ENCODE measurements at places on chromosomes 6 and 20.
A peak's percentile ranks its signal among the peaks of the same experiment; 100 is the strongest.

GRCh38 chr6:149242883-149243282 lies 74.6 kb upstream of the TAB2 start:
- H3K27me3 ChIP-seq: no peaks in the 10 kb centered on the region
- no peaks in the 10 kb centered on the region for H3K36me3 ChIP-seq
- no peak for DNase-seq

- H3K27me3 ChIP-seq: no peaks in the 10 kb centered on the region
- H3K4me1 ChIP-seq: no peaks in the 10 kb centered on the region
- no peak overlapping the region for H3K27ac ChIP-seq
Measured at GRCh38 chr6:112416866-112417265, 69.7 kb downstream of the RFPL4B start.

DNA sequence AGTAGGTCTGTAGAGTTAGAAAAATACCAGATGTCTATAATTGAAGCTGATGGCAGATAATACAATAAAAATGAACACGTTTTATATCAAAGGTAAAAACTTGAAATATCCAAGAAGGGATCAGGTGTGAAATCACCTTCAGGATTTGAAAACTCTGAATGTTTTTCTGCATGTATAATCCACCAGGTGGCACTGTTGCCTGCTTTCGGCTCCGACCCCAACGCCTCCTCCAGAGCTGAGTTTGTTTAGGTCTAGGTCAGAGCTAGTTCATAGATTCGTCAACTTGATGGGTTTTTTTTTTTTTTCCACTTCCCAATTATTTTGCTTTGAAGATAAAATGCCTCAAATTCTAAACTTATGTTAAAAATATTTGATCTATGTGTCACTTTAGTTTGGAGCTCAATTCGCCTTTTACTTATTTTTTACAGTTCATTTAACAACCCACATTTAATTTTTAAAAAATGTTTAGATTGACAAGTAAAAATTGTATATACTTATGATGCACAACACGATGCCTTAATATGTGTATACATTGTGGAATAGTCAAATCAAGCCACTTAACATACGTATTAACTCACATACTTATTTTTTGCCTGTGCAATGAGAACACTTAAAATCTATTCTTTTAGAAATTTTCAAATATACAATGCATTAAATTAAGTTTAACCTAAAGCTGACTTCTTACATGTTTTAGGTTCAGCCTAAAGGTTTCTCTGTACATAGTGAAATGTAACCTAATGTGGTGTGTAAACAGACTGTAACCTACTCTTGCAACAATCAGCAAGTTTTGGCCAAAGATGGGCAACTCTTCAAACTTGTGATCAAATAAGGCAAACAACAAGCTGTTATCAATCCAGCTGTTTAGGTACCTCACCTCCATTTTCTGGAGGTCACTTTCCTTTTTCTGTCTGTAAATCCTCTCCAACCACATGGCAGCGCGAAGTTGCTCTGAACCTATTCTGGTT lies 39.4 kb upstream of the ENPP4 start:
- no peaks in the 10 kb centered on the region for H3K36me3 ChIP-seq
- H3K27me3 ChIP-seq: no peaks in the 10 kb centered on the region
- no peak overlapping the region for H3K27ac ChIP-seq
- no peaks in the 10 kb centered on the region for H3K4me1 ChIP-seq
- peak; percentile 17 for DNase-seq

DNA sequence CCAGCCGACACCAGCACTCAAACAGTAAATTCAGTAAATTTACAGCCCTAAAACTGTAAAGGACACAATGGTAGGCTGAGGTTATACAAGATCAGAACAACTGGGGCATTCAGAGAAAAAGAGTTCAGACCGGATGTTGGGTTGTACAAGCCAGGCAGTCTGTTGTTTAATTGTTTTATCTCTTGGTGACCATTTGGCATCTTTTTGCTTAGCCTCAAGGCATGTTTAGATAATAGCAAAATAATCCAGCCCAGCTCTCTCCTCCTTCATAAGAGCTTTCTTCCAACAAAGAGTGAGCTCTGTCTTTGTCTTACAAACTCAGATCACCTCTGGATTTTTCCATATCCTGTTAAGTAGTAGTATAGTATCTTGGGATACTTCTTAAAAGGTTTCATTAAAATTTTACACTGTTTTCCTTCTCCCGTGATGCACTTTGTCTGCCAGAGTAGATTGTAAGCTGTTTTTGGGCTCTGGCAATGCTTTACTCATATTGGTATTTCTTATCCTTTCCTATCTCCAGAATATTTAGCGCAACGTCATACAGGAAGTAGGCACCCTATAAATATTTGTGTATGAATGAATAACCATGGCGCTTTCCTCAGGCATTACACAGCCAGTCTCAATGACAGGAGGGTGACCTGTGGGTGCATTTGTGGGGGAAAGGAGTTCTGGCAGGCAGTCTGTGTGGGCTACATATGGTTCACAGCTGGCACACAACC lies 35.6 kb upstream of the TRAM2 start:
- H3K4me1 ChIP-seq: no peaks in the 10 kb centered on the region
- no peaks in the 10 kb centered on the region for H3K27me3 ChIP-seq
- DNase-seq: no peak
- H3K27ac ChIP-seq: no peak overlapping the region
- no peak overlapping the region for H3K4me3 ChIP-seq

DNA sequence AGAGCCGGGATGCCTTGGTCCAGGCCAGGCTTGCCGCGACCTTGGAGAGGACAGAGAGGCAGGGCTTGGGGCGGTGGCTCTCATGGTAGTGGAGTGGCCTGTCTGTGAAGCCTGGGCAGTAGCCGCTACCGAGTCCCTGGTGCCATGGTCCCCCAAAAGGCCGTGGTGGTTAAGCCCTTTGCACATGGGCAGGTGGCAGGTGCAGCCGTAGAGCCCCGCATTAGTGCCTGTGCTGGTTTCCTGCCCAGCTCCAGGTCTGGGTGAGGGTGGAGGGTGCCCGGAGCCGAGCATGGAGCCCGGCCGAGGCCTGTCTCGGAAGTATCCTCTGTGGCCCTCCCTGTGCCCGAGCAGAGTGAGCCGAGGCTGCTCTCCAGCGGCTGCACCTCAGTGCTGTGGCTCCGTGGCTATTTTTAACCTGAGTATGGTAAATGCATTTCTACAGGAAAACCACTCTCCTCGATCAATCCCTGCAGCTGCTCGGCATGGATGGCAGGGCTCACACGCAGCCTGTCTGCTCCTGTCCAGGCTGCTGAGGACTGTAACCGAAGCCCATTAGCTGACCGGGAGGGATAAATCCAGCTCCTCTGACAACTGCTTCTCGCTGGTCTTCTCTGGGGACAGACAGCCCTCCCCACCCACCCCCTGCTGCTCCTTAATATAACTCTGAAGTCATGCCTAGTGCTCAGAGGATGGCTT lies 36.3 kb upstream of the GATA5 start:
- no peak overlapping the region for H3K4me3 ChIP-seq
- H3K27ac ChIP-seq: no peak overlapping the region
- DNase-seq: no peak
- H3K36me3 ChIP-seq: no peaks in the 10 kb centered on the region

GRCh38 chr6:40442591-40442990 lies 144.6 kb downstream of the LRFN2 start:
- no peaks in the 10 kb centered on the region for H3K27me3 ChIP-seq
- no peaks in the 10 kb centered on the region for H3K4me1 ChIP-seq
- no peaks in the 10 kb centered on the region for H3K36me3 ChIP-seq
- no peak overlapping the region for H3K27ac ChIP-seq
- DNase-seq: no peak
- no peak overlapping the region for H3K4me3 ChIP-seq

DNA sequence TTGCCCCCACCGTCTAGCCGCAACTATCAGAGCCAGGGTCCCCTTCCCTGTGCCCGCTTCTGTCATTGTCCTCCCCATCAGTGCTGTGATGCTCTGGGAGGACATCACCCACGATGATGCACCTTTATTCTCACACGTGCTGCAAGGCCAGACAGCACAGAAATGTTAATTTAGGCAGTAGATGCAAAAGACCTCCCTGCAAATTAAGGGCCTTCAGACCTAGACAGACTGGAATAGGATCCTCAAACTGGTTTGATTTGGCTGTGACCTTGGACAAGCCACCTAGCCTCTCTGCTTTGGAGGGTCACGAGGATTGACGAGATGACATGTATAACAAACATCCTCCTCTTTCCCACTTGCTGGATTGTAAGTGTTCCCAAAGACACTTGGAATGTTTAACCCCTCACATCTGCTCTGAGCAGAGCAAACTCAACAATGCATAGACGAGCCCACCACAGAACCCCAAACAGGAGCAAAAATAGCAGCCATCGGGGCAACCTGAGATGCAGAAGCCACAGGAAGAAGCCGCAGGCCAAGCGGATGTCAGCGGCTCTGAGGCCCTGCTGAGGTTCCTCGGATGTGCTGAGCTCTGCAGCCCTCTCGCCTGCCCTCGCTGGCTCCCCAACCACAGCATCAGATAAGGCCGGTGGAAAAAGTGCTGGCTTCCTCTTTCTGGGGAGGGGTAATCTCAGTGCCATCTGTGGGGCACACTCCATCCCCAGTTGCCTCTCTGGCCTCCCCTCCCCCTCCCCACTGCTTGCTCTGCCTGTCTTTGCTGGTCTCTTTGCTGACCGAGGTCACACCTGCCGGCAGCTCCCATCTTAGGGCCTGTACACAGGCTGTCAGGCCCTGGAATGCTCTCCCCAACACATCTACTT lies 35.3 kb downstream of the TOX2 start:
- H3K4me1 ChIP-seq: peaks cover 54% of the 10 kb centered on the region
- peak; percentile 67 for DNase-seq
- H3K27me3 ChIP-seq: peaks cover 3% of the 10 kb centered on the region
- no peaks in the 10 kb centered on the region for H3K36me3 ChIP-seq
- H3K27ac ChIP-seq: no peak overlapping the region

- H3K4me3 ChIP-seq: peak overlapping the region; percentile 98
- peaks cover 33% of the 10 kb centered on the region for H3K36me3 ChIP-seq
- no peak for DNase-seq
Measured at GRCh38 chr6:37174515-37175331, 4.8 kb downstream of the PIM1 start.

- H3K4me3 ChIP-seq: no peak overlapping the region
- no peak overlapping the region for H3K27ac ChIP-seq
- H3K36me3 ChIP-seq: no peaks in the 10 kb centered on the region
- no peaks in the 10 kb centered on the region for H3K4me1 ChIP-seq
- no peak for DNase-seq
Measured at GRCh38 chr6:130118236-130118635, 99.9 kb downstream of the L3MBTL3 start.

GRCh38 chr6:4943716-4944115 lies 60.1 kb downstream of the RPP40 start:
- peaks cover 16% of the 10 kb centered on the region for H3K36me3 ChIP-seq
- H3K27me3 ChIP-seq: no peaks in the 10 kb centered on the region
- DNase-seq: no peak
- no peak overlapping the region for H3K27ac ChIP-seq

DNA sequence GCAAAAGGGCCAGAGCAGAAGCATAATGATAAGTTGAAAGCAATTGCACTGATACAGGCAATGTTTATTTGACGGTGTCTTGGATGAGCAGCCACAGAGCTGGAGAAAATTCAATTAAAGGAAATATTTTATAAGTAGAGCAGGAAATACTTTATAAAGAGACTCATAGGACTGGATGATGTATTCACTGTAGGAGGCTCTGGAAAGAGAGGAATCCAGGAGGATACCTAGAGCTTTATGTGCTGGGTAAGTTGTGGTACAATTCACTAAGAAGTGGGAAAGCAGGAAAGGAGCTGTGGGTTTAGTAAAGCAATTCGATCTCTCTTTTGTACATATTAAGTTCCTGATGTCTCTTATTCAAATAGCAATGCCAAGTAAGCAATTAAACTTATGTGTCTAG lies 86.3 kb downstream of the C6orf118 start:
- H3K27me3 ChIP-seq: no peaks in the 10 kb centered on the region
- DNase-seq: no peak
- H3K4me3 ChIP-seq: no peak overlapping the region

DNA sequence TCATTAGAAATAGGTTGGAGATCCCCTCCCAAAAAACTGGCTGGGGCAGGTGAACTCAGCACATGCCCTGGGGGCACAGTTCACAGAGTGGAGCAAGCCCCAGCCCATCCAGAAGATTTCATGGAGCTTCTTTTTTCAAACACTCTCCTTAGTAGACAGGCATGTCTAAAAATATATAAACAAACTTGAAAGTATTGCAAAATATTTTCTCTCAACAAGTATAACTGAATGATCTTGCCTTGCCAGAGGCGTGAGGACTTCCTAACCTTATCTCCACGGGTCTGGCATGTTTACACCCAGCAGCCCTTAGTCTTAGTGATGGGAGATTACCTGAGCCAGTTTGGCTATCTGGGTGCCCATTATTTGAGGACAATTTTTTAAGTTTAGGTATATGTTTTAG lies 107.1 kb downstream of the QRSL1 start:
- no peak for DNase-seq
- H3K36me3 ChIP-seq: no peaks in the 10 kb centered on the region
- no peak overlapping the region for H3K4me3 ChIP-seq
- no peaks in the 10 kb centered on the region for H3K4me1 ChIP-seq
- H3K27me3 ChIP-seq: no peaks in the 10 kb centered on the region

DNA sequence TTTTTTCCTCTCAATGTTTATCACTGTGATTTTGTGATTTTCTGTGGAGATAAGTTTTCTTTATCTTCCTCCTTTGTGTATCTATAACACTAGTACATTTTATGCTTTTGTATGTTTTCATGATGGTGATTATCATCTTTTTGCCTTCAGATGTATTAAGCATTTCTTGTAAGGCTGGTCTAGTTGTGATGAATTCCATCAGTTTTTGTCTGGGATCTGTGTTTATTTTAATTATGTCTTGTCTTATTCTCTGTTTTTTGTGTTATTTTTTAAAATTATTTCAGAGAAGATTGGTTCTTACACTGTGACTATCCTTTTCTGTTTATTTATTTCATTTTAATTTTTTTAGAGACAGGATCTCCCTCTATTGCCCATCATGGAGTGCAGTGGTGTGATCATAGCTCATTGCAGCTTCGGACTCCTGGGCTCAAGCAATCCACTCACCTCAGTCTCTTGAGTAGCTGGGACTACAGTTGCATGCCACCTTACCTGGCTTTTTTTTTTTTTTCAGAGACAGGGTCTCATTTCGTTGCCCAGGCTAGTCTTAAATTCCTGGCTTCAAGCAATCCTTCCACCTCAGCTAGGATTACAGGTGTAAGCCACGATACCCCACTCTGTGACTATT lies 187.4 kb downstream of the SLC16A10 start:
- no peak overlapping the region for H3K27ac ChIP-seq
- H3K27me3 ChIP-seq: no peaks in the 10 kb centered on the region
- no peak overlapping the region for H3K4me3 ChIP-seq
- DNase-seq: no peak
- H3K4me1 ChIP-seq: no peaks in the 10 kb centered on the region

DNA sequence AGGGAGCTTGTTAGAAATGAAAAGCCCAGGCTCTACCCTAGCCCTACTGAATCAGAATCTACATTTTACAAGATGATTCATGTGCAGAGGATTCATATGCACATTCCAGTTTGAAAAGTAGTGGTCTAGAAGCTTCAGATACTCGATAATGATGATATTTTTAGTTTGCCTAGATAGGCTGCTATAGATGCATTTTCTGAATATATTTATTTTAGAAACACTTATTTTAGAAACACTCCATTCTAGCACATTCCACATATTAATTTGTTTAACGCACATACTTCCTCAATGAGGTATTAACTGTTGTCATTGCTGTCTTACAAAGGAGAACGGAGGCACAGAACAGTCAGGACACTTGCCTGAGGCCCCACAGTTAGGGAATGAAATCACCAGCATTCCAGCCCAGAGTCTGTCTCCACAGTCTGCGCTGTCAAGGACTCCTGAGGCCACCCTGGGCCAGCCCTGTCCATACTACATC lies 64.4 kb downstream of the SNAP25 start:
- no peak for DNase-seq
- no peaks in the 10 kb centered on the region for H3K27me3 ChIP-seq
- no peaks in the 10 kb centered on the region for H3K36me3 ChIP-seq
- no peak overlapping the region for H3K4me3 ChIP-seq

- H3K27ac ChIP-seq: no peak overlapping the region
- DNase-seq: no peak
- no peak overlapping the region for H3K4me3 ChIP-seq
- H3K27me3 ChIP-seq: no peaks in the 10 kb centered on the region
- peaks cover 14% of the 10 kb centered on the region for H3K4me1 ChIP-seq
Measured at GRCh38 chr6:87184762-87185250, 29.4 kb downstream of the ZNF292 start.
